CD4-positive, alpha-beta T cell treated with Interferon gamma for 1 hour (primary cell): ENCODE measurements at places on chromosomes 2 and 18.
A peak's percentile ranks its signal among the peaks of the same experiment; 100 is the strongest.

DNA sequence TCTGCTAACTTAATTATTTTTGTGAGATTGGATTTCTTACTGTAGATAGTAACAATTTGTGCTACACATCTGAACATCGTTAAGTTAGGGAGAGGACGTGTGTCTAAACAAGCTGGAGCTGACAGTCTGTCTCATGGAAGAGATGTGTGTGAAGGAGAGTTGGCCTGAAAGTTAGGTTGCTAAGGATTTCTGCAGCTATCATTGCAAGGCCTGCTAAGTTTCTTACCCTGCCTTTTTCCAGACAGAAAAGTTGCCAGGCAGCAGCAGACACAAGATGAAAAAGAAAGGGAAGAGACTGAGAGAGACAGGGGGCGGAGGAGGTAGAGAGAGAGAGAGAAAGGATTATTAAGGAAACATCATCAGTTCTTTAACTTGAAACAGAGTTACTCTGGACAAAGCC, 4.1 kb upstream of the LRP1B start:
- DNase-seq: no peak

DNA sequence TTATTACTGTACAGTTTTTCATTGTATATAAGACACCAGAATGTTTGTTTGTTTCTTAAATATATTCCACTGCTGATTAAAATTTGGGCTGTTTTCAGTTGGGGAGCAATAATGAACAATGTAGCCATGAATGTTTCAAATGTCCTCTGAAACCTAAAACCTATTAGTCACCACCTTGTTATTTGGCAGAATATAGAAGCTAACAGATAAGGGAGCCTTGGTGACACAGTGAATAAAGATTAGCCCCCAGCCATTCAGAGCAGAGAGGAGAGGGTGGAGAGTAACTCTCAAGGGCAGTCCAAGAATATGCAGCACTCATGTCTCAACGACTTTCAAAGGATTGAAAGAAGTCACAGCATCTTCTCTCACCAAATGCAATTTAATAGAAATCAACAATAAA, 43.1 kb upstream of the ATP8B1 start:
- DNase-seq: no peak

DNA sequence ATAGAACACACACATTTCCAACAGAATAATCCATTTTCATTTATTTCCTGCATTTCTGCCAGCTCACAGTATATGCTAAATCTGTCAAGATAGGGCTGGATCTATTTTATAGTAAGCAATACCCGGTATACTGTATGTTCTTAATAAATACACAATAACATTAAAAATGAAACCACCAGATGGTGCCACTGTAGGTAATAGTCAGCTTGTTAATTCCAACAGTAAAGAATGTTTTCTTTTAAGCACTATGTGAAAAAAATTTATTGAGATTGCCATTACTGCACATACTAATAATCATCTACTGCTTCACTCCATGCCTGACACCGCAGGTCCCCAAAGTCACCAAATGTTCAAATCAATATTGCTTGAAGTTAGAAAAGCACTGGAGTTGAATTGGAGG, 131.5 kb upstream of the PGAP1 start:
- DNase-seq: no peak

DNA sequence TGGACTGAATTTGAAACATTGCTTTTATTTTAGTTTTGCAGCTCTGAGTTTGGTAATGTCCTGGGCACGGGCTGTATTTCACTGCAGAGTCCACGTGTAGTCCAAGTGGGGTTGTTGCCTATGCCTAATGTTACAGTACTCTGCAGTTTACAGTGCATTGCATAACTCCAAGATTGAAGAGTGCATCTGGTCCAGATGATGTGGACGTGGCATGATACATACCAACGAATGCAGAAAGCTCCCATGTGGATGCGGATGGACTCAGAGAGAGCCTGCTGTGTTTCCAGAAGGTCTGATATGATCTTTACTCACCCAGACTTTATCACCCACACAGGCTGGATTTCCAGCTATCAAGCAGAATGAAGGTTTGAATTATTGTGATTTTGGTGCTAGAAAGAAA, 44.4 kb upstream of the CCDC68 start:
- DNase-seq: no peak

- DNase-seq: no peak
These were observed 21.6 kb downstream of the MAP2 start for GRCh38 chr2:209445485-209445884.

DNA sequence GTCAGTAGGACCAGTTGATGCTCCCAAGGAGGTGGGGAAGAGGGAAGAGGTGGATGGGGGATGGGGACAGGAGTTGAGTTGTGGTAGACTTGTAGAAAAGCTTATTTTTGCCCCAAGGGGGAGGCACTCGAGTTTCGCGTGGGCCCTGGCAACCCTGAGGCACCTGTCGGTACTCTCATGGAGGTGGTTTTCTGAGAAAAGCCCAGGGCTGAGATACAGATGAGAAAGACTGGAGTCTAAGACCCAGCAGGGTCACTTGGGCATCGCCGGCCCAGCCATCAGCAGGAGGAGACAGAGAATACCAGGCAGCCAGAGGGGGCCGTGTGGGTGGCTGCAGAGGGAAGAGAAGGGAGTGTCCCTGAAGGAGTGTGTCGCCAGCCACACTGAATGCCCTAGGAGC, 57.7 kb upstream of the HPCAL1 start:
- DNase-seq: no peak

GRCh38 chr2:151439127-151439526, 29.4 kb downstream of the RIF1 start:
- DNase-seq: no peak

DNA sequence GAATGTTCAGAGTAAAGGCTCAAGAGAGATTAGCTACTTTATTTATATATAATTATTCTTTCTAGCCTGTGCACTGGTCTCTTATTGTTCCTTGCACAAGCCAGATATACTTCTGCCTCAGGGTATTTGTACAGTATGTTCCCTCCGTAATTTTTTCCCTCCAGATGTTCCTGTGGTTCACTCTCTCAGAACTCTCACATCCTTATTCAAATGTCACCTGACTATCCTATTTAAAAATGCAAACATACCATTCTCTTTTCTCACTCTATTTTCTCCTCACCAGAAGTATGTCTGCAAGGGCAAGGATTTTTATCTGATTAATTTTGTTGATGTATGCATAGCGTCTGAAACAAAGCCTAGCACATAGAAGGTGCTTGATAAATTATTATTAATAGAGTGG, 64.0 kb upstream of the CERS6 start:
- no peak for DNase-seq

GRCh38 chr2:626491-627339, 50.5 kb downstream of the TMEM18 start:
- no peak for DNase-seq

DNA sequence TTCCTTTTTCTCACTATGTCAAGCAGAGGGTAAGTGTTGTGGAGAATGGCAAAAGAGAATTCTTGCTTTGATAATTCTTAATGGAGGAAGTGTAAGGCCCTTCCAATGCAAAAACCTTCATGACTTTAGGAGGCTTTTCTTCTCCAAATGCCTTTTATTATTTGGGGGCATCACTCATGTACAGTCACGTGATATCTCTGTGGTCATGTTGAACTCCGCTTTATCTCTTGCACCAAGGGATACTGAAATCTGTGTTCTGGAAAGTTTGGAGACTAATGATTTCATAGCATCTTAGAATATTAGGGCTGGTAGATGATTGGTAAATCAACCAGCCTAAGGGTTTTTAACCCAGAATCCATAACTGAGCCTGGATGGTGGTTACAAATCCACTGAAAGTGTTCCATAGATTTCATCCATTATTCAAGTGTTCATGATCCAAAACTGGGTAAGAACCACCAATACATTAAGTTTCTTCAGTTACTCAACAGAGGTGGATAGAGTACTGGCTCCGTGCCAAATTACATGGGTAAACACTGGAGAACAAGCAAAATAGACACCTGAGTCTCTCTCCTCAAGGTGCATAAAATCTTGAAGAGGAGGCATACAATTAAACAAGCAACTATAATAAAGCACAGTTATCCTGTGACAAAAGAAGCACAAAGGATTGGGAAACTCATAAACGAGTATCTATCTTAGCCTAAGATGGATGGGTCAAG, 169.6 kb upstream of the EPHA4 start:
- no peak for DNase-seq

- no peak for DNase-seq
These were observed 24.7 kb upstream of the SERPINB5 start for GRCh38 chr18:63451799-63452660.

GRCh38 chr2:240161087-240161750, 20.8 kb upstream of the OTOS start:
- DNase-seq: no peak

GRCh38 chr18:58538604-58539386, 90.1 kb downstream of the ALPK2 start:
- DNase-seq: no peak

DNA sequence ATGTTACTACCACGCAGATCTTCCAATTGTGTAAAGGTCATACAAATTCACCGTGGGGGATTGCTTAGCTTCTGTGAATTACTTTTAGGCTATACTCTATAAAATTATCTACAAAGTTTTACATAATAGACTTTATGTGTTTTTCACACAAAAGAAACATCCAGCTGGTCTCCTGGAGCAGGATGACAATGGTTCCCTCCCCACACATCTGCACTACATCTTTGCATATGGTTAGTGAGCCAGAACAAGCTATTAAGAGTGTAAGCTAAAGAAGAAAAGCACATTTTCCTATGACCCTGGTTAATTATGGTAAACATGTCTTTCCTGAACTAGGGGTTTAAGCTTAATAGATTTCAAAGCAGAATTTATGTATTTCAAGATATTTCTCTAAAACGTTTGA, 295.1 kb downstream of the ASXL3 start:
- DNase-seq: no peak

DNA sequence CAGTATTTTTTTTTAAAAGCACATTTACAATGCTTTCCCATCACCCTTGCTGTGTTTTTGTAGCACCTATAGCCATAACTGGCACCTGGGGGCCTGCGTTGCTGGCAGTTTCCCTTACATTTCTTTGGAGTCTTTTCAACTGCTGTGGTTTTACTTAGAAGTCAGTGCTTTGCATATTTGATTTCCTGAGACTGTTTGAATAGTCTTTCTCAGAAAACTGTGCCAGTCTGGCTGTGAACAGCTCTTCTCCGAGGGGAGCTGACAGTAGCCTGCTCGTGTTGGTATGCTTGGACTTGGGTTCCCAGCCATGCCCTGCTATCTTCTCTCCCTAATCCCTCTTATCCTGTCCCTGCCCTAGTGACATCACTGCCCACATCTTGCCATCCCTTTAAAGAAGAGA, 81.5 kb downstream of the DPP4 start:
- peak; percentile 64 for DNase-seq

GRCh38 chr2:203949228-203949627, 12.7 kb downstream of the ICOS start:
- no peak for DNase-seq

GRCh38 chr2:27621524-27621923, 7.3 kb downstream of the CCDC121 start:
- DNase-seq: no peak

DNA sequence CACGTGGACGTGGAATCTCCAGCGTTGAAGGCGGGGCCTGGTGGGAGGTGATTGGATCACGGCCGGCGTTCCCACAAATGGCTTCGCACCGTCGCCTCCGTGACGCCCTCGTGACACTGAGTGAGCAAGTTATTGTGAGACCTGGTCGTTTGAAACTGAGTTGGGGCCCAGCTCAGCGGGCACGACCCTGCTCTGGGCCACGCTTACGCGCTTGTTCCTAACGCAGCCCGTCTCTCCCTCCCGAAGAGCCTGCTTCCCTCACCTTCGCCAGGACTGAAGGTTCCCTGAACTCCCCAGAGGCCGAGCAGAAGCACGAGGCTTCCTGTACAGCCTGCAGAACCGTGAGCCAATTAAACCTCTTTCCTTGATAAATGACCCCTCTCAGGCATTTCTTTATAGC, 121.8 kb downstream of the RTP5 start:
- DNase-seq: no peak

- no peak for DNase-seq
These were observed 626.6 kb upstream of the GYPC start for GRCh38 chr2:126029316-126029715.

- no peak for DNase-seq
These were observed 19.5 kb downstream of the BCL2 start for GRCh38 chr18:63299837-63300745.

DNA sequence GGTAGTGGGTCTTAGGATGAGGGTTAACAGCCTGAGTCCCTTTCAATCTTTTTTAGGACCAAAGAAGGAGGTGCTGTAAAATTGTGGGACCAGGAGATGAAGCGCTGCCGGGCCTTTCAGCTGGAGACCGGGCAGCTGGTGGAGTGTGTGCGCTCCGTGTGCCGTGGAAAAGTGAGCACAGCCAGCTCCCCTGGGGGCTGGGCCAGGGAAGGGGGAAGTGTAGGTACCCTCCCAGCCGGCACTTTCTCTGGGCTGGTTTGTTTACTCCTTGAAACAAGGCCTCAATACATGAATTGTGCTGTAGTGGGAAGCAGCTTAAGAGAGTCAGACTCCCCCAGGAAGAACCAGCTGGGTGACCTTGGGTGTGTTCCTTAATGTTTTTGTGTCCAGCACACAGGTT, 90.1 kb downstream of the RTN4 start:
- no peak for DNase-seq

GRCh38 chr2:209977386-209978239, 24.8 kb upstream of the RPE start:
- DNase-seq: no peak

GRCh38 chr2:55804535-55804934, 110.9 kb upstream of the PNPT1 start:
- DNase-seq: no peak

- DNase-seq: no peak
These were observed 2051.1 kb upstream of the LRRTM1 start for GRCh38 chr2:82355622-82356021.

DNA sequence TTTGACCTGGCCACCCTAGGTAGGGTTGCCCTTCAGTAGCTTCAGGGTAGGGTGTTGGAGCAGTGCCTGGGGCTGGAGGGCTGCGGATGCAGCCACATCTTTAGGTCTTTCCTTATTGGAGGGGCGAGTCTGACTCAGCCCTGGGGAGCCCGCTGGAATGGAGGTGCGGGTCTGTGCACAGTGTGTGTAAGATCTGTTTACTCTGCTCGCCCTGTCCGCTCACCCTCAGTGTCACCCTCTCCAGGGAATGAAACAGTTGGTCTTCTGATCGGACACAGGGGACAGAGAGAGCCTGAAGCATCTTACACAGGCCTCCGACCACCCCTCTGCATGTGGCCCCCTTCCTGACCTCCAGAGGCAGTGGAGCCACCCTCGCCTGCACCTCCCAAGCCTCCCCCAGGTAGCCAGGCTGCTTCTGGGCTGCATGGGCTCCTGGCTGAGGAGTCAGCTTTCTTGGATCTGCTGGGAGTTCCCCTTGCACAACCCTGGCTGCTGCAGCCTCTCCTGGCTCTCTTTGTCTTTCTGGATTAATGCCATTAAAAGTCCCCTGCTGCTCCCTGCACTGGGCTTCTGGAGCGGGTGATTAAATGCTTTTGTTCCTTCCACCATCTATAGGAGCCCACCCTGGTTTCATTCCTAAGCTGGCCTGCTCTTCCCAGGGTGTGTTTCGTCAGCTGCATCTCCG, 82.6 kb downstream of the ASB1 start:
- DNase-seq: no peak

- DNase-seq: no peak
These were observed 38.1 kb downstream of the ST8SIA5 start for GRCh38 chr18:46718501-46719341.
